Right lung (tissue), 10 donors: ENCODE measurements at places on chromosomes 2 and 18. TPM values are rescaled to one million over a fixed set of nuclear protein-coding genes. Genes with fewer than 3 reads are reported as not detected.

DNA sequence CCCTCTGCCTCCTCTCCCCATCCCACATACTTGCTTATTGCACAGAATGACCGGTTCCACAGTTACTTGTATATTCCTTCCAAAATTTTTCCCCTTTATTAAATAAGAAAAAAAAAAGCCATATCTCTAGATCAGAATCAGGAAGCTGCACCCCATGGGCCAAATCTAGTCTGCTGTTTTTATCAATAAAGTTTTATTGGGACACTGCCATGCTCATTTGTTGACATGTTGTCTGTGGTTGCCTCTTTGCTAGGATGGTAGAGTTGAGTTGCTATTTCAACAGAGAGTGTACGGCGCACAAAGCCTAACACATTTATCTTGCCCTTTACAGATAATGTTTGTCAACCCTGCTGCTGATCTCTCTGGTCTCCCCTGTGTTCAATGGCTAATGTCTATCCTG is 15.8 kb upstream of the PIEZO2 start:
- no peak for DNase-seq

Gene UCN
- 1.1 TPM for polyA plus RNA-seq

- DNase-seq, result no peak
These were observed 106.1 kb upstream of the NETO1 start for GRCh38 chr18:72973841-72974240.

DNA sequence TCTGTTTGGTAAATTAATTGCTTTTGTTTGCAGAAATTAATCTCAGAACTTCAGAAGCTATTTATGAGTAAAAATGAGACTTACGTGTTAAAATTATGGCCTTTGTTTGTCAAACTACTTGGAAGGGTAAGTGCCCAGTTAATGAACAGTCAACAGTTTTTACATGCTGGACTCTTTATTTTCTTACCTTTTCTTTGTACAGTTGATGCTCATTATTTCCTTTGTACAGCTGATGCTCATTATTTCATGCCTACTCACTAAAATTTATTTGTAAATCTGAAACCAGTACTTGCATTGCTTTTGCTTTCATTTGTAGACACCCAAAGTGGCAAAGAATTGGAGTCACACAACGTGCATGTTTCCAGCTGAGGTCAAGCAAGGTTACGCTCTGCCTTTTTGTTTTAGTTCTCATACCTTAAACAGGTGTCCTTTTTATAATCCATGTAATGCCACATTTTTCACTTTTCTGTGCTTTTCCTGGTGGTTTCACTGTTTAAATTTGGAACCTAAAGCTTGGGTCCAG is 13.3 kb downstream of the RIF1 start:
- DNase-seq, result no peak

DNA sequence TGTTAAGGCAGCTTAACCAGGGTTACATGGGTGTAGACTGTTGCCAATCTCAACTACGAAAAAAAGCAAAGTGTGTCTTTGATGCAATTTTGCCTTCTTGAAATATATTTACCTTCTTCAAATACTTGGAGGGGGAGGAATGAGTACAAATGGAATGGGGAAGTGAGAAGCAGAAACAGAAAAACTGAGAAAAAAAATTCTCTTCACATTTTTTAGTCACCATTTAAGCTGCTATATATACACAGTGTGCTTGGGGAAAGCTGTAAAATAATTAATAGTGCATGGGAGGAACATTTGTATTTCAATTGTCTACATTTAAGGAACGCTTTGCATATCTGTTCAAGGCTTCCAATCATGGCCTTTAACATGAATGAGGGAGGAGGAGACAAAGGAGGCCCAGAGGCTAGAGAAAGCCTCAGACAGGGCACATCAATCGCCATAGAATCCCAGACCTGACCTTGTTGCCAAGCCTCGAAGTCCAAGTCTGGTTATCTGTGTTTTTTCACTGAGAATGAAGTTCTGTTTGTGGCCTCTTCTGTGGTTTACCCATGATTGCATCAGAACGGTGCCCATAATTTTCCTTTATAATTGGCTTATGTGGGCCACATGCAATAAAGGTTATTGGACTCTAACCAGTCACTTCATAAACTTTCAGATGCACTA is 158.6 kb downstream of the PIK3C3 start:
- no peak for DNase-seq

DNA sequence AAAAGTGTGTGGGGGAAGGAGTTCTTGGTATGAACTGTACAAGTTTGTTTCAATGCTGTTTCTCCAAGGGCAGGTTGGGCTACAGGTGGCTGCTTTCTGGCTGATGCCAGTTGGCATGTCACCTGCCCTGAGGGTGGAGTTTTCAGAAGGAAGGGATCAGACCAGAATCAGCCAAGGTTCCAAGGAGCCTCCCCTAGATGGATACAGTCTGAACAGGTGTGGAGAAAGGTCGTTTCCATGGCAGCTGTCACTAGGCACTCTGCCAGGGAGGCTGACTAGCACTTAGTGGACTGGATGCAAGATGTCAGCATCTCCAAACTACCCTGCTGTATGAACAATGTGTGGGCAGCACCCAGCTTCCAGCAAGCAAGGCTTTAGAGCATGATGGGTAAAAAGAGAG is 444.4 kb upstream of the HNRNPA3 start:
- DNase-seq, result no peak

DNA sequence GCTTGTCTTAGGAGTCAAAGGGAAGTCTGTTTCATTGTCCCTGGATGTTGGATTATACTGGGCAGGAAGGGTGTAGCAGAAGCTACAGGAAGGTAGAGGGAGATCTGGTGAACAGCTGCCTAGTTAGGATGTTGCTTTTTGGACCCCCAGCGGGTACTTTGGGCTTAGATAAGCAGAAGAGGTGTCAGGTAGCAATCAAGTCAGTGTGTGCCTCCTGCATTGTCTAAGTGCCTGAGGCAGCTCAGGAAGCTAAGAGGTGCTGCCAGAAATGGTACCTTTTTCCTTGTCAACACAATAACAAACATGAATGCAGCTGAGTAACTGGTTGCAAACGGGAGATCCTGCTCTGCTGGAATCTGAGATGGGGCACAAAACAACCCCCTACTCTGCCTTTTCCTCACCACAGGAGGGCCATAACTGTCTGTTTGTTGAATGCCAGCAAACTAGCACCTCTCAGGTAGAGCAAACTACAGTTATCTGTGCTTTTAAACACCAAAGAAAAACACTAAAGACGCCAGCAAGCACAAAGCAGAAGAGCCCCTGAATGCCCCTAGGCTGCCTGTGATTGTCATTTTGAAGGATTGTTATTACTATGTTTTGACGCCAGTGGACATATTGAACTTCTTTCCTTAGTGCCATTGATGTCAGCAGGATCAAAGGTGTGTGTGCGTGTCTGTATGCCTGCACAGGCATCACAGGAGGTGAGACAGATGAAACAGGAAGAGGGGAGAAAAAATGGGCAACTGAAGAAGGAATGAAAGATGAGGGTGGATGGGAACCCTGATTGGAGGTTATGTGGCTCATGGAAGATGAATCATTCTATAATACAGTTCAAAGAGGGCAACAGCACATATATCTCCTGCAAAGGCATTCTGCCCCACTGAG is 151.4 kb downstream of the ETAA1 start:
- DNase-seq, result no peak

GRCh38 chr2:172098650-172099471 is 3.8 kb downstream of the DLX2 start:
- no peak for DNase-seq

- DNase-seq, result no peak
These were observed 20.7 kb upstream of the GYPC start for GRCh38 chr2:126635281-126635680.

DNA sequence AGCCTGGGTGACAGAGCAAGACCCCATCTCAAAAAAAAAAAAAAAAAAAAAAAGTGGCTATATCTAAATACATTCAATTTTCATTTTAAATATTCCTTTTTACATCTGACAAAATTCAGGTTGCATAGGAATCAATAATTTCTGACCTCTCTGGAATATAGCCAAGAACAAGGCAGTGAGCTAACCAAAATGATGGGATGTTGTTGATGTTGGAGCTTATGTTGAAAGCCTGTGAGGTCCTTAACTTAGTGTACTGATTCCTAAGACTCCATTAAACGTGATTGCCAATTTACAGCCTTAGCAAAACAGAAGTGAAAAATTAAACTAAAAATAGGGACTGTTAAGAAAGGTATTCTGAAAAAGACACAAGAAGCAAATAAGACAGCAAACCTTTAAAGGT is 109.6 kb downstream of the MEP1B start:
- DNase-seq, result no peak

Gene GATA6
- polyA plus RNA-seq, result 61.5 TPM

DNA sequence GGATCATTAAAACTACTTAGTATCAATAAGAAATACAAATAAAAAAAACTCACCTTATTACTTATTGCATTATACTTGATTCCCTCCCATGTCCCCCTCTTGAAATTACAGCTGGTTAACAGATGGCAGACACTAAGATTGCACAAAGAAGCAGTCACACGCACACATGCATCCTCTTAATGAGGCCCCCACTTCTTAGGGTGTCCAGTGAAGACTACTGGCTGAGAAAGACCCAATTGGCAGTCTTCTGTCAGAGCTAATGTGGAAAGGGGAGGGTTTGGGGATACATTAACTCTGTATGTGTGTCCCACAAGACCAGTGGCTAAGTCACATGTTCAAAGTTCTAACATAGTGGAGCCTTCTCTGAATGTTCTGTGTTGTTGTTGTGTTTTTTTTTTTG is 210.7 kb downstream of the MTX2 start:
- DNase-seq, result no peak

Gene PDE1A
- polyA plus RNA-seq, result 14.8 TPM

Gene SLC5A7
- 0.09 TPM for polyA plus RNA-seq

GRCh38 chr2:188293601-188294351 is 2.1 kb downstream of the GULP1 start:
- DNase-seq, result peak; percentile 71

- DNase-seq, result no peak
These were observed 13.1 kb downstream of the ASPRV1 start for GRCh38 chr2:69948032-69948962.

GRCh38 chr2:163200741-163201140 is 362.2 kb upstream of the KCNH7 start:
- no peak for DNase-seq

Gene DPP10
- polyA plus RNA-seq, result 3.5 TPM

DNA sequence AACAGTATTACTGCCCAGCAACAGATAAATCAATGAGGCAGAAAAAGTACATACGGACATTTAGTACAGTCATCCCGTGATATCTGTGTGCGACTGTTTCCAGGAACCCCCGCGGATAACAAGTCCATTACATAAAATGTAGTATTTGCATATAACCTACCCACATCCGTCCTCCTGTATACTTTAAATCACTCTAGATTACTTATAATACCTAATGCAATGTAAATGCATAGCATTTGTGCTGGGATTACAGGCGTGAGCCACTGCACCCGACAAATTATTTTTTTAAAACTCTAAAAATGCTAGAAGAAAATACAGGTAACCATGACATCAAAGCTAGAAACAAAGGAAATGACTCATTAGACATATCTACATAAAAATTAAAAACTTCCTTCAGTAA is 91.6 kb downstream of the FAM161A start:
- DNase-seq, result no peak

Gene EFR3B
- 8.2 TPM for polyA plus RNA-seq

- no peak for DNase-seq
These were observed 1.9 kb downstream of the COA5 start for GRCh38 chr2:98606431-98606830.

DNA sequence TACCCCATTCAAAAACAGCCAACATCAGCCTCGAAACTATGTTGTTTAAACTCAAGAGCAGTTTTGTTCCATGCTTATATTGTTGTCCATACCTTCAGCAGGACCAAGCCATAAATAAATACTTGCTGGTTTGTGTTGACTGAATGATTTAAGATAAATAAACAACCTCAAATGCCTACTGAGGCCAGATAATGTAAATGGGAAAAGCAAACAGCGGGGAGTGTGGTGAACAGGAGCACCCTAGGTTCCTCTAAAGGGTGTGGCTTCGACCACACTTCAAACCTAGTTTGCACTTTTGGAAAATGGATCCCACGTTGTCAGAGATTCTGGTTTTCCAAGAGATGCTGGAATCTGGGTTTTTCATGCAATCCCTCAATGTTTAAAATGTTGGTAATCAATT is 1.7 kb upstream of the PMAIP1 start:
- no peak for DNase-seq

DNA sequence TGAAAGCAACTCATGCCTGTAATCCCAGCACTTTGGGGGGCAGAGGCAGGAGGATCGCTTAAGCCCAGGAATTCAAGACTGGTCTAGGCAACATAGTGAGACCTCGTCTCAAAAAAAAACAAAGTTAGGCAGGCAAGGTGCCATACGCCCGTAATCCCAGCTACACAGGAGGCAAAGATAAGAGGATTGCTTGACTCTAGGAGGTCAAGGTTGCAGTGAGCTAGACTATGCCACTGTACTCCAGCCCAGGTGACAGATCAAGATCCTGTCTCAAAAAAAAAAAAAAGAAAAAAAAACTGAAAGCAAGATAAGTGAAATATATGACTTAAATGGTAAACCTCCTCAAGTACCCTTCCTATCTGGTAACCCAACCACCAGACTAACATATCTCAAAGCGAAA is 59.8 kb downstream of the USP34 start:
- no peak for DNase-seq

GRCh38 chr2:96564563-96564962 is 28.0 kb downstream of the ARID5A start:
- no peak for DNase-seq

- no peak for DNase-seq
These were observed 190.4 kb downstream of the RIT2 start for GRCh38 chr18:42925036-42925435.

- DNase-seq, result no peak
These were observed 422.5 kb upstream of the PIK3C3 start for GRCh38 chr18:41532344-41533086.

GRCh38 chr18:24366328-24366727 is 31.3 kb downstream of the OSBPL1A start:
- no peak for DNase-seq

DNA sequence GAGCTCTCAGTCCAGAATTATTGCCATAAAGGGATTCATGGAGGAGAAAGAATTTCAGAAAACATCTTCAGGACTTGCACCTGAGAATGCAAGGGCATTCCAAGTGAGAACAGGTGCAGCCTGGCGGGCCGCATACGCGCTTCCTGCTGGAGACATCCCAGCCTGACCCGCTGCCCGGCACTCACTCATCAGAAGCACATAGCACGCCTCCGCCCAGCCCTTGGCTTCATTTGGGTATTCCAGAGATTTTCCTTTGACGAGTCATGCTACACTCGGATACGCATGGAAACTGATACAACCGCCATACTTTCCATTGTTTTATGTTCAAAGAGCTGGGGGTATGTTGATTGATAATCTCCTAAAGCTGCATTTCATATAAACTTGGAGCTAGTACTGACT is 228.0 kb upstream of the ID2 start:
- no peak for DNase-seq

Gene TRMT61B
- polyA plus RNA-seq, result 20.4 TPM

Gene ABCG5
- 0.46 TPM for polyA plus RNA-seq

Gene IWS1
- polyA plus RNA-seq, result 52.0 TPM

Gene CREG2
- polyA plus RNA-seq, result 0.34 TPM

- DNase-seq, result no peak
These were observed 637.1 kb upstream of the CHAC2 start for GRCh38 chr2:53130441-53130943.

Gene LGALSL
- 86.1 TPM for polyA plus RNA-seq
